ENCODE measurements at places on chromosomes 5 and 9.

GRCh38 chr9:99105152-99106043 is 485 bp downstream of the TGFBR1 start:
- peak; percentile 68 for DNase-seq

GRCh38 chr5:151270599-151270998 is 17.6 kb downstream of the GM2A start:
- no peak for DNase-seq

DNA sequence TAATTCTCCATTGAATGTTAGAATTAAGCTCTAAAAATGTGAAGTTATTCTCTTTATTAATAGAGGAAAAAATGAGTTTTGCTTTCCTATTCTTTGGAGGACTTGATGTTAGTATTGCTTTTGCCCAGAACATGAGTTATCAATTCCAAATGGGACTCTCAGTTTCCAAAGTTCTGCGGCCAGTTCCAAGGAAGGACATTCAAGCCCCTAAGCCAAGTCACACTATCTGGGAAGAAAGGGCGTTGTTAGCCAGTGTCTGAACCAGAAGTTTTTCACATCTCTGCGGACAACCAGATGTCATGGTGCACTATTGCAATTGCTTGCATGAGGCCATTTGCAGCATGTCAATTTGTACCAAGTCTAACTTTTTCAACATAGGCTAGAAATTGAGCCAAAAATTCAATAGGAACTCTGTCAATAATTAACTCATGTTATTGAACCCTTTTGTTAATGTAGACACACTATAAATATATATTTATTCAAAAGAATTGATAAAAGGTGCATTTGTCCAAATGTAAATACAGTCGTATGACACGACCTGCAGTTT is 183.3 kb upstream of the PIK3R1 start:
- no peak for DNase-seq

DNA sequence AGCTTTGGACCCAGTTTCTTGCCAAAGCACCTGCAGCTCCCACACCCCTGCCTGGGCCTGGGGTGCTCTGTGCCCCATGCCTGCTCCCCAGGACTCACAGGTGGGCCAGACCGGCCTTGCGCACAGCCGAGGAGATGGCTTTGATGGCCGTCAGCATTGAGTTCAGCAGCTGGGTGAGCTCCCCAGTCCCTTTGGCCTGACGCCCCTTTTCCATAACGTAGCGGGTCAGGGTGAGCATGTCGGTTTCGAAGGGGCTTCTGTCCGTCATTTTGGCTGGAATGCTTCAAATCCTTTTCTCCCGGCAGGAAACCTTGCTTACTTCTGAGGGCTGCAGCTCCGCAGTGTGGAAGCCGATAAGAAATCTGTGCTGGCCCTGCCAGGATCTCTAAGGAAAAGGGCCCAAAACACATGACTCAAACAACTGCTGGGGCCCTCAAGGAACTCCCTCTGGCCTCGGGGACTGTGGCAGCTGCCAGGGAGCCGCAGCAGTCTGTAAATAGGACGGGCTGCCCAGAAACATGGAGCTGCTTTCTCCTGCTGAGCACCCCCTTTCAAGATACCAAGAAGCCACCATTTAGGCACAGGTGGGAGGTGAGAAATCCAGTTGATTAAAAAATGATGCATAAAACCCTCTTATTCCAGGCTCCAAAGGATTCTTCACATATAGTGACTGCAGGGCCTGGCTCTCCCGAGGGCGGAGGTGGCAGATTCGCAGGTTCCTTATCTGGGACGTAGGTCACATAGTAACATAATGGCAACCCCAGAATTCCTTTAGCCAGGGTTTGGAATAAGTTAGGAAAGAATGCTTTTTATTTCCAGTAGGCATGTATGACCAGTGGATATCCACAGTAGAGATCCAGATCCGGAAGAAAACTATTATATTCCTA is at the start of gene FBP2:
TSS of gene FBP2 (minus strand) at position 366 of the 887 bp plus-strand sequence. CDS start at position 268, 98 bp downstream.
- DNase-seq = no peak

DNA sequence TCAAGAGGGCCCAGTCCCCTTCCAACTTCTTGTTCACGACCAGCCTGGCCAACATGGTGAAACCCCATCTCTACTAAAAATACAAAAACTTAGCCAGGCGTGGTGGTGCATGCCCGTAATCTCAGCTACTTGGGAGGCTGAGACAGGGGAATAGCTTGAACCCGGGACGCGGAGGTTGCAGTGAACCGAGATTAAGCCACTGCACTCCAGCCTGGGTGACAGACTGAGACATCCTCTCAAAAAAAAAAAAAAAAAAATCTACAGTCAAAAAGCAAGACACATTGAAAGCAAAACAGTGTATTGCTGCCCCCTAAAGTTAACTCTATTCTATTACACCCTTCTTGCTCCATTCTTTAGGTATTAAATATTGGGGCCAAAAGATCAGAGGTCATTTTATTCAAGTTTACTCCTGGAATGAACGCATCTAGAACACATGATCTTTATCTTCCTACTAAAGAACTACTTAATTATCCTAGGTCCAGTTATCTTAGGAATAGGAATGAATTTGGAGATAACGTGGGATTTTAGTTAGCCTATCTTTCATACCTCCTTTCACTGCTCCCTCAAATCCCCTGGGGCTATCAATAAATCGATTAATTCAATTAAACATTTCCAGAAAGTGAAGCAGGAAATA is 2.4 kb downstream of the ATG12 start:
- no peak for DNase-seq

DNA sequence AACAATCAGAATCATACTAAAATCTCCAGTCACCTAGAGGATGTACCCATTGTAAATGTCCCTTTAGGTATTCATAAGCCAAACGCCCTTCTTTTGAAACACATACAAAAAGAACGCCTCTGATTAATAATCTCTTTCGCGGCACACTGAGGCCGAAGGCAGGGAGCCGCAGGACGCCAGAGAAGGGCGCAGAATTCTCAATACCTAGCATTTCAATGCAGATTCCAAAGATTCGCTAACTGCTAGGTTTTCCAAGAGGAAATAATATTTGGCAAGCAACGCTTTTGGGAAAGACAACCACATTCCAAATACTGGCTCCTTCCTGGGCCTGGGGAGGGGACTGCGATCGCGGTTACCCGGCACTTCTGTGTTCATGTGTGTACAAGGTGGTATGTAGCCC is 203.3 kb downstream of the MEF2C start:
- DNase-seq = no peak

GRCh38 chr5:5018578-5018970 is 121.6 kb upstream of the ADAMTS16 start:
- DNase-seq = no peak

DNA sequence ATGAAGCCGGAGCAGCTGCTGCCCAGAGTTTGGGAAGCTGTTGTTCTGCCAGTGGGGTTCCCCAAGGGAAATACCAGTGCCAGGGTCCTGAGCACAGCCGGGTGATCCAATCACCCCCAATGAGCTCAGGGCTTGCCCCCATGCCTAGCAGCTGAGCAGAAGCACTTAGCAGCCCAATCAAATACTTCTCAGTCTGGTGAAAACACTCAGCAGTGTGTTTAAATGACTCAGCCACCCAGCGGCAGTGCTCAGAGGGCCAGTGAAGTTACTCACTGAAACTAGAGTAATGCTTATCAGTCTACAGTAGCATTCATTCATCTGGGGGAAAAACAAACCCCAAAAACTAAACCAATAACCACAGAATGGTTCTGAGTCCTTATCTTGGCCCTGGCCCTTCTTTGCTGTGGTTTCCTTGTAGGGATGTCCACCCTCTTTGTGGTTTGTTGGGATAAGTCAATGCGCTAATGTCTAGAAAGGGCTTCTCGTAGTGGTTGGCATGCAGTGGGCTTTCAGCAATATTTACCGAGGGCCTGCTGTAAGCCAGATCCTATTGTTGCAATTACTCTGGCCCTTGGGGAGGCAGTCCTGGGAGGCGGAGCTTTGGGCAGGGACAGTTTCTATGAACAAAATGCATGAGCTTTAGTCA is 43.1 kb downstream of the LHX2 start:
- no peak for DNase-seq

- no peak for DNase-seq
Measured at GRCh38 chr9:91060520-91061343, 259.1 kb downstream of the SYK start.

DNA sequence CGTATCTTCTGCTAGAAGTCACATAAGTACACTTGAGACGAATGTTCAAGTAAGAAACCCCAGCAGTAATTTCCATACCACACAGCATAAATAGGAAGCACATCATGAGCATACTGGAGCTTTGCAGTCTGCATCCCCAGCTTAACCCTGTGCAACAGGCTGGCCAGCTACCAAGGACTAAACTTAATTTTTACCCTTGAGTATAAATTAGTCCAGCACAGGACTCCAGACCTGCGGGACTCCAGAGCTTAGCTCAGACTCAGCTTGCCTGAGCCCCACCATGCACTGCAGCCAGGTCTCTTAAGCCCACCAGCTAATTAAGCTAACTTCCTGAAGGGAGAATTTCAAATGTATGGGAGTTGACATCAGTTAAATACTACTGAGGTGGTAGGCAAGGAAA is 491.0 kb downstream of the ARHGEF28 start:
- no peak for DNase-seq

DNA sequence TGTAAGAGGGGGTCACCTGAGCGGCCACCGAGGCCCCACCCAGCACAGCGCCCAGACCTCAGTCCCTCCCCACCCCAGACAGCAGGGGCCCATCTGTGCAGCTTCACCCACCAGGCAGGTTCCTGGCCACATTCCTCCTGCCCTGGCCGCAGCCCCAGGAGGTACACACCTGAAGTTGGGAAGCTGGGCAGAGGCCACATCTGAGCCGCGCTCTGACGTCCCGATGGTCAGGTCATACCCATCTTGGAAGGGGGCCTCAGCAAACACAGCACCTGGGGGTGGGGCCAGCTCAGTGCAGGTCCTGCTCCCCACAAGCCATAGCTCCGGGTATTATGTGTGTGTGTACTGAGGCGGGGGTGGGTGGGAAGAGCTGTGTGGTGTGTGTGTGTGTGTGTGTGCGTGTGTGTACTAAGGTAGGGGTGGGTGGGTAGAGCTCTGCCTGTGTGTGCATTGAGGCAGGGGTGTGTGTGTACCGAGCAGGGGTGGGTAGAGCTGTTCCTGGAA is 5.6 kb downstream of the SPOUT1 start:
- no peak for DNase-seq

DNA sequence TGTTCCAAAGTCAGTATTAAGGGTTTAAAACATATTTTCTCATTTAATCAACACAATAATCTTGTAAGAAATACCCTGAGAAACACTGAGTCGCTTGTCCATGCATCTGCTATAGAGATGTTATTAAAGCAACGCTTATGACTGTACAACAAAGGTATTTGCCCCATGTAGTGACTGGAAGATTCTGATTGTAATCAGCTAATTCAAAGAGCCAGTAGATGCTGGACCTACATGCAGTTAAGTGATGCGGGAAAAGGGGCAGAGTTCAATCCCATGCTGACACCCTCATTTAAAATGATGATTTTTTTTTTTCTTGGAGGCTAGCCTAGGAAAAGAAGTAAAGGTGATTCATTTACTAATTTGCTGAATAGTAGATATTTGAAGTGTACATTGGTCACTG is 149.3 kb upstream of the MTAP start:
- DNase-seq = no peak

GRCh38 chr9:32955655-32956478 is 45.6 kb downstream of the APTX start:
- no peak for DNase-seq

- no peak for DNase-seq
Measured at GRCh38 chr5:3384531-3384930, 211.1 kb upstream of the IRX1 start.

DNA sequence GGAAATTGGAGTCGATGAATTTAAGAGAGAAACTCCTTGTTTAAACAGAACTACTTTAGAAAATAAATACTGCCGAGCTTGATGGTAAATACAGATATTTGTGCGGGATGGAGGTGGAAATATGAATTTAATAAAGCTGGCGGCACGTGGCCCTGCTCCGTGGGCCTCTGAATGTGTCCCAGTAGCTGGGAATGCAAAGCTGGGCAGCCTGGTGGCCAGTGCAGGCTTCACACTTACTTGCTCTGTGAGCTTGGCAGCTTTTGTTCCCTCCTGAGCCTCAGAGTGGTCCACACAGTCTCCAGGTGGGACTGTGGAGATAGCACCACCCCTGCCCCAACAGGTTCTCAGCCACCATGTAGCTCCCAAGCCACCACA is 45.9 kb downstream of the BARX1 start:
- no peak for DNase-seq

Measured in activated CD4-positive, CD25-positive, alpha-beta regulatory T cell treated with anti-CD3 and anti-CD28 coated beads, Interleukin-2, amount 50 U/mL, for 72 hours (primary cell).